Articular chondrocyte of knee joint (primary cell): ENCODE measurements at places on chromosomes 2 and 18. TPM values are rescaled to one million over a fixed set of nuclear protein-coding genes. Genes with fewer than 3 reads are reported as not detected.

Gene UGT1A4
- not detected in 2 replicates for total RNA-seq

Gene SEPTIN2
- total RNA-seq, result 563 and 626 TPM in 2 replicates

Gene FBXO36
- total RNA-seq, result 6.5 and 6.8 TPM in 2 replicates

Gene TMEM163
- not detected in 2 replicates for total RNA-seq

Gene CDK5R2
- total RNA-seq, result not detected in 2 replicates

Gene TWIST2
- total RNA-seq, result 6.9 and 9.2 TPM in 2 replicates

Gene CYP26B1
- total RNA-seq, result 0.52 and 1.5 TPM in 2 replicates

Gene KCNG2
- not detected in 2 replicates for total RNA-seq

Gene IL1RL1
- total RNA-seq, result 0.39 and 0.65 TPM in 2 replicates

Gene REG3A
- not detected in 2 replicates for total RNA-seq

Gene RGPD3
- 0.65 and 1.2 TPM in 2 replicates for total RNA-seq

Gene CCDC121
- 1.8 and 2.3 TPM in 2 replicates for total RNA-seq

Gene CHRNG
- total RNA-seq, result not detected in 2 replicates

Gene DIPK1C
- not detected in 2 replicates for total RNA-seq

Gene CD8B2
- 0.13 and 0.43 TPM in 2 replicates for total RNA-seq

Gene FTCDNL1
- total RNA-seq, result 0.13 and 0.76 TPM in 2 replicates

Gene ICOS
- not detected in 2 replicates for total RNA-seq

Gene NYAP2
- total RNA-seq, result not detected in 2 replicates

Gene UGT1A9
- not detected in 2 replicates for total RNA-seq

Gene RAPGEF4
- 1.2 and 1.3 TPM in 2 replicates for total RNA-seq

Gene APLF
- 11.4 and 13.7 TPM in 2 replicates for total RNA-seq

Gene SULT1C4
- 0.26 and 0.32 TPM in 2 replicates for total RNA-seq

Gene CYTIP
- total RNA-seq, result 0.39 and 0.76 TPM in 2 replicates

Gene GAREM2
- 2.7 TPM in 2 replicates for total RNA-seq

Gene MROH2A
- not detected in 2 replicates for total RNA-seq

Gene STPG4
- 0.32 and 0.52 TPM in 2 replicates for total RNA-seq

Gene ACADL
- 0.65 and 1.2 TPM in 2 replicates for total RNA-seq

Gene TUBB8B
- total RNA-seq, result not detected in 2 replicates

Gene CD28
- total RNA-seq, result under 0.01 TPM in 2 replicates

Gene CCDC142
- 15.0 and 20.8 TPM in 2 replicates for total RNA-seq

Gene CD8A
- not detected in 2 replicates for total RNA-seq

Gene RFX8
- total RNA-seq, result 9.0 and 14.4 TPM in 2 replicates

Gene FBXO41
- 1.3 and 1.4 TPM in 2 replicates for total RNA-seq
